ENCODE measurements at places on chromosomes 5 and 9.

GRCh38 chr9:113154471-113154870 is 3.7 kb downstream of the SLC31A2 start:
- DNase-seq, result no peak

- no peak for DNase-seq
Measured at GRCh38 chr9:130490981-130491380, 46.2 kb downstream of the ASS1 start.

DNA sequence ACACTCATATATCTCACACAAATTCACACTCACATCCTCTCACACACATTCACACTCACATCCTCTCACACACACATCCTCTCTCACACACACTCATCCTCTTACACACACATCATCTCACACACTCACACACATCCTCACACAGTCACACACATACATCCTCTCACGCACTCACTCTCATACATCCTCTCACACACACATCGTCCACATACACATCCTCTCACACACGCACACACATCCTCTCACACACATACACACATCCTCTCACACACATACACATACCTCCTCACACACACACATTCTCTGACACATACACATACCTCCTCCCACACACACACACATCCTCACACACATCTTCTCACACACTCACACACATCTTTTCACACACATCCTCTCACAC is 129.1 kb upstream of the SLC30A5 start:
- no peak for DNase-seq

- DNase-seq, result no peak
Measured at GRCh38 chr9:134884492-134884891, 3.9 kb downstream of the FCN2 start.

DNA sequence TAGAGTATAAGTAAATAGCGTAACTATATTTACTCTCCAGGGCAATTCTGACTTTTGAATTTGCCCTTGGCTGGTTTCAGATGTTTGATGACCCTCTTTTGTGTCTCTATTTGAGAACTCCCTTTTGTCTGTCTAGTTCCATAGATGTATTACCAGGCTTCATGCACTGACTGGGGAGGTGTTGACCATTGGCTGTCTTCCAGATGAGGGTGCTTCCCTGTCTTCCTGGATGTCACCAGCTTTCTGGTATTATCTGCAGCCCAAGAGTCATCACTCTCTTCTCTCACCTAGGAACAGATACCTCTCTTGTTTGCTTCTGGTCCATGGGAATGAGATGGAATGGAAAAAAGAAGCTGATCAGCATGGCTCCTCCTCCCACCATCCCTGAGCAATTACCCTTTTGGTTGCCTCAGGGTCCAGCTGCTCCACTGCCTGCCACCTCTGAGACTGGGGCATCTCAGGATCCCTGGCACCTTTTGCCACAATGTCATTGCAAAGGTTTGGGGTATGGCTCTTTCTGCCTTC is 58.7 kb upstream of the TMED7 start:
- DNase-seq, result no peak

DNA sequence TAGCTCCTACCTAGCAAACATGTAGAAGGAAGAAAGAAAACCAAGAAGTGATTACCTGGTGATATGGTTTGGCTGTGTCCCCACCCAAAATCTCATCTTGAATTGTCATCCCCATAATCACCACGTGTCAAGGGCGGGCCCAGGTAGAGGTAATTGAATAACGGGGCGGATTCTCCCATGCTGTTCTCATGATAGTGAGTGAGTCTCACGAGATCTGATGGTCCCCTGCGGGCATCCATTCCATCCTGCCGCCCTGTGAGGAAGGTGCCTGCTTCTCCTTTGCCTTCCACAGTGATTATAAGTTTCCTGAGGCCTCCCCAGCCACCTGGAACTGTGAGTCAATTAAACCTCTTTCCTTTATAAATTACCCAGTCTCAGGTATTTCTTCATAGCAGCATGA is 27.4 kb upstream of the ANKRD34B start:
- no peak for DNase-seq

GRCh38 chr5:40960037-40960436 is 50.7 kb downstream of the C7 start:
- DNase-seq, result no peak

- DNase-seq, result no peak
Measured at GRCh38 chr9:14585730-14586473, 107.3 kb downstream of the ZDHHC21 start.

GRCh38 chr9:17330097-17330496 is 195.3 kb downstream of the CNTLN start:
- no peak for DNase-seq

DNA sequence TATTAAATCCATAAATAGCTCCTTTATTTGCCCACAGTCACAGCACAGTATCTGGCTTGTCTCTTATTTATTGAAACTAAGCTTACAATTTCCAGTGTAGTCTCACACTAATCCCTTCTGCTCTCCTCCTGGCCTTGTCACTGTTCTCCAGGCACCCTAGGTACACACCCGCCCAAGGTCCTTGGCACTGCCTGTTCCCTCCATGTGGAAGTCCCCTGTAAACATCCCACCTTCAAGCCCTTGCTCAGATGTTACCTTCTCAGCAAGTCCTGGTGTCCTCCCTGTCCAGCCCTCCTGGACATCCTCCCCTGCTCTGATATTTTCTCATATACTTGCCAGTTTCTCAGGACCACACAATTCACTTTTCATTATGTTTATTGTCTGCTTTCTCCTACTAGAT is 44.2 kb upstream of the CFAP157 start:
- no peak for DNase-seq

Data from activated CD4-positive, alpha-beta T cell treated with anti-CD3 and anti-CD28 coated beads, Interleukin-2, amount 50 U/mL, for 24 hours (primary cell).